ENCODE measurements at places on chromosomes 5 and 9.
A peak's percentile ranks its signal among the peaks of the same experiment; 100 is the strongest.

- no peak for DNase-seq
Observed at GRCh38 chr9:36064448-36065037, 27.8 kb downstream of the RECK start.

DNA sequence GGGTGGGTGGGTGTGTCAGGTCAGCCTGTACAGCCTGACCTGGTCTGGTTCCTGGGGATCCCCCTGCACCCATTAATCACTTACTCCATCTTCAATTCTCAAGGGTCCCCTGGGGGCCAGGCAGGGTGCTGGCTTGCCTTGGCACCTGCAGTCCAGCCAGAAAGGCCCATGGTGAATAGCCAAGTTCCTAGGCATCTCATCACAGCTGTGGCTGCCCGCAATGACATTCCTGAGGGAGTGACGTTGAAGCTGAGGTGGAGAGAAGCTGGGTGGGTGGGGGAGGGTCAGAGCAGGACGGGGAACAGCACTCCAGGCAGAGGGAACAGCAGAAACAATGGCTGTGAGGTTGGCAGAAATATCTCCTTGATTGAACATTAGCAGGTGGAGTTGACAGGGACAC, 10.6 kb downstream of the HMCN2 start:
- DNase-seq = no peak

DNA sequence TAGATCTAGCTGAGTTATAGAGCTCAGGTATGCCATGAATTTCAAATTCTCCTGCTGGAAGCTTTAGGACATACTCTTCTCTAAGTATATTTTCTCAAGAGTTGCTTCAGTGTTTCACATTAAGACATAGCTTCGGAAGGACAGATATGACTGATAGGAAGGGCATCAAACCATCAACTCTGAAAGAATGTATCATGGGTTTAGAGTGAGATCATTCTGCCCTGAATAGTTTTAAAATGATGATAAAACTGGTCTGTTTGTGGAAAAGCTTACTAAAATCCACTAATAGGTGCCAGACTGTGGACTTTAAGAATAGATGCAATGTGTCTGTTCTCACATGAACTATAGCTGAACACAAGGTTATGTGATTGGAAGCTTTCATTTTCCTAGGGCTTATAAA, 8.4 kb downstream of the SPEF2 start:
- DNase-seq = no peak

DNA sequence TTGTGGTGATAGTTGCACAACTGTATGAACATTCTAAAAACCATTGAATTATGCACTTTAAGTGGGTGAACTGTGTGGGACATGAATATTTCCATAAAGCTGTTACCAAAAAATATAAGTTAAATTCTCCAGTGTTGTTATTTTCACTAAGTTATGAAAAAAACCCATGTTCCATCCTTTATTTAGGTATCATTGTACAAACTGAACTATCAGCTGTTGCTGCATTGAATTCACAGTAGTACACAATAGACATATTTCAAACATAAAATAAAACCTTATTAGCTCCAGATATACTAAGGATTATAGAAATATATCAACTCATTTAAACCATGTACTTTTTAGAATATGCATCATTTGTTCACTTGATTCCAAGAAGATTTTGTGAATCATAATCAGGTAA, 192.1 kb downstream of the COMMD10 start:
- no peak for DNase-seq

DNA sequence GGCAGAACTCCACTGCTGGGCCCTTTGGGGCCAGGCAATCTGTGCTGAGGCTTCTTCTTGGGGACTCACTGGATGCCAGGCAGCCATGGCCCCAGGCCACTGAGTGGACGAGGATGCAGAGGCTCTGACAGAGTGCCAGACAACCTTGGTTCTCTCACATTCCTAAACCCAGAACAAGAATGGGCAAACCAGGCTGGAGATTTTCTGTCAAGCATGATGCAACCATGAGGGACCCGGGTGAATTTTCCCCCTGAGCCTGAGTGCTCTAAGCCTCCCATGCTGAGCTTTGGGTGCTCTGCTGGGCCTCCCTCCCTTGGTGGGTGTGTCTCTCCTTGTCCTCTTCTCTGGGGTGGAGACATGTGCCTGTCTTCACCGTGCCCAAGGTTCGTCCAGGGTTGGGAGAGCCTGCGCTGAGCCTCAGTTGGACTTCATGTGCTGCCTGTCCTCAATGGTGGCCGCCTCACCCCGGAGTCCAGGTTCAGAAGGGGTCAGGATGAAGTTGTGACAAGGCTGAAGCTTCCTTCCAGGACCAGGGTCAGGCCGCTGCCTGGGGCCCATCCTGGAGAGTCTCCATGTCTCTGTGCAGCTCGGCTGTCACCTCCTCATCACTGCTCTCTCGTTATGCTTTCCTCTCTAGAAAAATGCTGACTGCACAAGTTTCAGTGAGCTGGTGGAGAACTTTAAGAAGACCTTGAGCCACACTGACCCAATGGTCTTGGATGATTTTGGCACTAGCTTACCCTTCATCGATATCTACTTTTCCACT, 24.1 kb downstream of the PITX1 start:
- DNase-seq = no peak

- DNase-seq = no peak
Observed at GRCh38 chr5:178086266-178086665, 27.1 kb upstream of the N4BP3 start.

- no peak for DNase-seq
Observed at GRCh38 chr9:113507256-113507655, 43.7 kb downstream of the RGS3 start.

GRCh38 chr5:79008362-79008761, 23.3 kb upstream of the ARSB start:
- DNase-seq = no peak

- DNase-seq = peak; percentile 69
Observed at GRCh38 chr9:114387680-114388356, at the start of gene AKNA. Gene AKNA, minus strand, starts transcription at chr9:114387982. Its CDS starts 6,649 bp downstream, at chr9:114381333.

DNA sequence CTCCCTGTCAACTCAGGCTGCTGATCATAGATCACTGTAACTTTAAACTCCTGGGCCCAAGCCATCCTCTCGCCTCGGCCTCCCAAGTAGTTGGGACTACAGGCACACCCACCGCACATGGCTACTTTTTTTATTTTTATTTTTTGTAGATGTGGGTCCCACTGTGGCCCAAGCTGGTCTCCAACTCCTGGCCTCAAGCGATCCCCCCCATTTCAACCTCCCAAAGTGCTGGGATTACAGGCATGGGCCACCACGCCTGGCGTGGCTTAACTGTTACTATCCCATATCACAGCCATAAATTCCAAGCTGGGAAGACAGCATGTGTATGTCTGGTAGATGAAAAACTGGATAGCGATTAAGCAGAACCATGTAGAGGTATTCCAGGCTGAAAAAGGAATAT, 1.0 kb downstream of the HDAC3 start:
- DNase-seq = no peak

GRCh38 chr9:99601571-99602111, 220.0 kb upstream of the NR4A3 start:
- no peak for DNase-seq

GRCh38 chr9:91043056-91043810, 241.6 kb downstream of the SYK start:
- no peak for DNase-seq

- no peak for DNase-seq
Observed at GRCh38 chr5:1919750-1920149, 37.0 kb upstream of the IRX4 start.

GRCh38 chr5:93305984-93306383, 275.0 kb downstream of the NR2F1-AS1 start:
- no peak for DNase-seq

GRCh38 chr9:32248189-32248712, 136.2 kb upstream of the ACO1 start:
- DNase-seq = no peak

DNA sequence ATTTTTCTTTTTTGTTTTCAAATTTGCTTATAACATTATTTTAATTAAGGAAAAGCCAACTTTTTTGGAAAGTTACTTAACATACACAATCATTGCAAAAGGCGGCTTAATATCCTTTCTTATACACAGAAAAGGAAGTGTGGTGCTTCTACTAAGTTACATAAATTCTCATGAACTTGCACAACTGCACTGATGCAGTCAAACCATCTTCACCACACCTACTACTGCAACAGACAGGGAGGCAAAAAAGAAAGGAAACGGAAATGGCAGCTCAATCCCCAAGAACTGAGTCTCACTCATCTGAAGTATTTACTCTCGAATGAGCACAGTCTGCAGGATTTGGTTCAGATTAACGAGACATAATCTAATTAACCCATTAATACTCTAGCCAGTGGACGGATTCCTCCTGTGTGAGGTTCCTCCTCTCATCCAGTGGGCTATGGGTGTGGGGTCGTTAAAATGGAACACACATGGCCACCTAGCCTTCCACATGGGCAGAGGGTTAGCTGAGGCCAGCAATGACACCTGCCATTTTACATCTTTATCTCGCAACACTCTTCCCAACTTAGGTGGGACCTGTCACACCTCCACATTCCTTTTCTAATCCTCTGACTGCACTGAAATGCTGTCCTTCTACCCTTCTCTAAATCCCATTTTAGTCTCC, 30.0 kb downstream of the GOLM1 start:
- no peak for DNase-seq

GRCh38 chr9:134426436-134426835, 100.2 kb downstream of the RXRA start:
- no peak for DNase-seq

DNA sequence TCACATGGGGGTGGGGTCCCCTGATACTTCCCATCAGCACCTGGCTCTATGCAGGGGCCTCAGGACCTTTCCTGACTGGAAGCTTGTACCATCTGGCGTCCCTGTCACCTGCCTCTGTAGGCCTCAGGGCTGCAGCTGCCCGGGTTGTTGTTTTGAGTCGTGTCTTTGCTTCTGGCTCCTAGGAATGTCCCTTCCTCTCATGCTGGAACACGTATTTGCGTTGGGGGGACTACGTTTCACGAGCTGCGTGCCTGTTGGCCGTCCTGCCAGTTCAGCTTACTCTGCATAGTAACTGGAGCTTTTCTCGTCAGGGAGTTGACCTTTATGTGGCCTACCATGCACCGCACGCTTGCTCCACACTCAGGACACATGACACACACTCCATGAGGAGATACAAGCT, 54.9 kb upstream of the IRX4 start:
- DNase-seq = no peak

DNA sequence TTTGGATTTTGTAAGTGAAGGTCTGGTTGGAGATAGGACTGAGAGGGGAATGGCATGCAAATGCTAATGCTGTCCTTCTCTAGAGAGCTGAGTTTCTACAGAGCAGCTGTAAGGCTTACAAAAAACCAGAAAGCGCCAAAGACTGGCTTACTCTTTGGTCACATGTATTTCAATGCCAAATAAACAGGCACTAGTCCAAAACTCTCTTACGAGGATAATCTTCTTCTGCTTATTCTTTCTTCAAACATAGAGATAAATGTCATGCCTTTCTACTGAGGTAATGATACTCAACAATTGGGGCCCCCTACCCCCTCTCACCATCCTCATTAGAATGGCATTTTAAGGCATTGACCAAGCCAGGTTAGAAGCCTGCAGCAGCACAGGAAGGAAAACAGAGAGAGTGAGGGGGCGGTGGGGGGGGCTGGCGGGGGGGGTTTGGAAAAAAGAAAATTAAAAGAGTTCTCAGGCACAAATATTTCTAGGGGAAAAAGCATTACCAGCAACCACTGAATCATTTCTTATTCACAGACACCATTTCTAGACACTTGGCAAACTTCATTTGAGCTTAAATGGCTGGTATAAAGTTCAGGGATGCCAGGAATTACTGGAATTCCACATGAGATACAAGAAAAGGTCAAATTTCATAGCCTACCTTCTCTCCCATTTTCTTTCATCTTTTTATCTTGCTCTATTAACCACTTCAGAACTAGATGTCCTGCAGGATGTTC, 34.0 kb downstream of the PUM3 start:
- no peak for DNase-seq

GRCh38 chr9:112537561-112537960, 50.9 kb downstream of the KIAA1958 start:
- DNase-seq = no peak

DNA sequence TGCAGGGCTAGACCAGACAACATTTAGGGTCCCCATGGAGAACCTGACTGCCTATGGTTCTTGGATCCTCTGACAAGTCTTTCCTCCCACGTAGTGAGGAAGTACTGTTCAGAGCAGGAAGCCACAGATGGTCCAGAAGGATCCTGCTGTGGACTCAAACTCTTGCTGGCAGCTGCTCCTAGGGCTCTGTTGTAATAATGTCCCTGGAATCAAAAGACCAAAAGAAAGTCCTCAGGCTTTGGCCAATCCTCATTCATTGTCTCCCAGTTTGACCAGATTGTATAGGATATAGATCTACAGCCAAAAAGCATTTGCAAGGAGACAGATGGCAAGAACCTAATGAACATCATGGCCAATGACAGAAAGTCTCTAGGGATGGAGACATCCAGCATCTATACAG, 53.9 kb downstream of the SEMA6A start:
- no peak for DNase-seq

- DNase-seq = no peak
Observed at GRCh38 chr9:121816449-121816817, 165.0 kb downstream of the DAB2IP start.

GRCh38 chr9:127119320-127119709, 3.1 kb downstream of the ANGPTL2 start:
- no peak for DNase-seq

DNA sequence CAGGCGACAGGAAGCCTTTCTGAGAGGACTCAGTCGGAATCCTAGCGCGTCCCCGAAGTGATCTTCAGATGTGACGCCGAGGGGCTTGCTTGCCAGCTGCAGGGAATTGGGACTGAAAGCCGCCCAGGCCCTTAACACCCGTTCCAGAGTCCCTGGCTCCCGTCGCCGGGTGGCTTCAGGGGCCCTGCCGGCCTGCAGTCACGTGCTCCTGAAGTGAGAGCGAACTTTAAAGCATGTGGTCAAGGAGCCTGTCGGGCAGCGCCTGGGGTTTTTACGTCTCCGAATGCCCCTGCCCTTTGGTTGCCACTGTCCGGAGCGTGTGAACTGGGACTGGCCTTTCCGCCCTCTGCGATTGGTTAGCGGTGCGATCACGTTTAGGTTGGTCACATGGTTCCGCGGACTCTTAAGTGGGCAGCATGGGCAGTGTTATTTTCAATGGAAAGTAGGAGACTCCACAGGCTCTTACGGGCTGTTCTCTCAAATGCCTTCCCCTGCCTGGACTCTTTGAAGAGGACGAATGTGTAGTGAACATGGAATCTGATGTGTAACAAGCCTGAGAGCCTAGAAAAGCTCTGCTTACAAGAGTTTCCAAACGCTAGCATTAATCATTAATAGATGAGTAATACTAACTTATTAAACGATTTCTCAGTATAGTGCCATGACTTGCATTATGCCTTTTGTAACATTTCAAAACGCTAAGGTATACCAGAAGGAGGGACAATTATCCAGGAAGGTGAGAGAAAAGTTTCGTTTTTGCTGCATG, 1.9 kb downstream of the VLDLR start:
- DNase-seq = no peak
